ENCODE measurements at places on chromosomes 4 and X.

DNA sequence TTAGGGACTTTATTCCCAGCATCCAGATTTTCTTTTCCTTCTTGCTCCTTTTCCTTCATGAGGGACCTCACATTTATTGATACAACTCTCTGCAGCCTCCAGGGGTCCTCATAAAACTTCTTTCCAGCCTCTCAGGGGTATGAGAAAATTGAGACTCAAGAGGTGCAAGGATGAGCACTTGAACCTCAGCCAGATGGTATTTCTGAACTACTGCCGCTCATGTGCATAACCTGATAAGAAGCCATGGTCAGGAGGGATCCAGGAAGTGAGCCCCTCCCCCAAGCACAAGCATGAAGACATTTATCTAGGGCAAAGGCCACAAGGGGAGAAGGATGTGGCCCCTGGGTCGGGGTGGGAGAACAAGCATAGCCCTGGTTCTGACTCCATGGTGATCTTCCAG lies 73.3 kb downstream of the TSPAN7 start:
- no peak for DNase-seq

DNA sequence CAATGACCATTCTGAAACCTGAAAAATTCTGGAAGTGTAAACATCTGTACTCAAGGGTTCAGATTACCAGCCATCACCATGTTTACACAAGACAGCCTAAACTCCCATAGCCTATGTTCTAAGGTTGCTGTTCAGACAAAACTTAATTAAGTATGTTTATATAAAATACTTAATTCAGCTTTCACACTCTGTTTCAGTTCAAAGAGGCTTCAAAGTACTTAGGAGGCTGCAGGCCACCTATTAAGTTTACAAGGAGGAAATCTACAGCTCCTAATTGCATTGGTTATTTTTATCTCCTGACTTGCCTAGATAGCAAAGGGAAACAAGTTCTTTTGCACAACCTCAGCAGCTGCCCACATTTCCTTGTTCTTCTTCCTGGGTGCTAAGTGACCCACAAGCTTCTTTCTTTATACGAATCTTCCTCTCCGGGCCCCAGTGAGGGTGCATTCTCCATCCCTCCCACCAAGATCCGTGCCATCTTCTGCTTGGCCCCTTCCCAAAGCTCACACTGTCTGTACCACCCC lies 2.0 kb downstream of the GAK start:
- DNase-seq, result no peak

DNA sequence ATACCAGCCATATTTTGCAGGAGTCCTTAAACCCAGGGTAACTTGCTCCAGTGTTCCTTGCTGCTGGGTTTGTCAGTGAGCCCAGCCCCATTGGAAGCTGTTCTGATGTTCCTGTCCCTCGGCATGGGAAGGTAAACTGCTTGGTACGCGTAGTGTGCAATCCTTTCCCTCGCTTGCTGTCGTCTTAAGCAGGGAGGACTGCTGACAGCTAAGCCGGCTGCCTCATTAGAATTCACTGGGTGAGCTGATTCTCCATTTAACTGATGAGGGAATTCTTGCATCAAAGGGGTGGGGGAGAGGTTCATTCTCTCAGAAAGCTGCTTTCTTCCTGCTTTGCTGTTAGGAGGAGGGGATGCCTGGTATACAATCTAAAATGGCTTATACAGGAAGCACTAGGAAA lies 164.6 kb downstream of the MID1IP1 start:
- DNase-seq, result no peak

DNA sequence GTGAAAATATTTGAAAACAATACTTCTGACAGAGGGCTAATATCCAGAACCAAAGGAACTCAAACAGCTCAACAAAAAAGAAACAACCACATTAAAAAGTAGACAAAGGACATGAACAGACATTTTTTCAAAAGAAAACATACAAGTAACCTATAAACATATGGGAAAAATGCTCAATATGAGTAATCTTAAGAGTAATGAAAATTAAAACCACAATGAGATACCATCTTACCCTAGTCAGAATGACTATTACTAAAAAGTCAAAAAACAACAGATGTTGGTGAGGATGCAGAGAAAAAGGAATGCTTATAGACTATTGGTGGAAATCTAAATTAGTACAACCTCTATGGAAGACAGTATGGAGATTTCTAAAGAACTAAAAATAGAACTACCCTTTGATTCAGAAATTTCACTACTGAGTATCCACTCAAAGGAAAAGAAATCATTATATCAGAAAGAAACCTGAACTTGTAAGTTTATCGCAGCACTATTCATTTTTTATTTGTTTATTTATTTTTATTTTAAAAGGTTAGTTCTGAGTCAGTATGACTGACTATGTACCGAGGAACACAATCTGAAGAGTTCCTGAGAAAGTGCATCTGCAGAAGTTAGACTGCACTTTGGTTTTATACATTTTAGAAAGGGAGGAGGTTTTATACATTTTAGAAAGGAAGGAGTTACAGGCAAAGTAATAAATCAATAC lies 231.3 kb downstream of the INPP4B start:
- no peak for DNase-seq

- no peak for DNase-seq
These were observed 86.1 kb downstream of the BMP3 start for GRCh38 chr4:81116566-81116965.

GRCh38 chrX:132127743-132128142 lies at the start of gene FRMD7:
TSS of gene FRMD7 (minus strand) at chrX:132128020. CDS start at chrX:132127844, 176 bp downstream.
- no peak for DNase-seq

- no peak for DNase-seq
These were observed 11.7 kb upstream of the RAB40A start for GRCh38 chrX:103531002-103531401.

DNA sequence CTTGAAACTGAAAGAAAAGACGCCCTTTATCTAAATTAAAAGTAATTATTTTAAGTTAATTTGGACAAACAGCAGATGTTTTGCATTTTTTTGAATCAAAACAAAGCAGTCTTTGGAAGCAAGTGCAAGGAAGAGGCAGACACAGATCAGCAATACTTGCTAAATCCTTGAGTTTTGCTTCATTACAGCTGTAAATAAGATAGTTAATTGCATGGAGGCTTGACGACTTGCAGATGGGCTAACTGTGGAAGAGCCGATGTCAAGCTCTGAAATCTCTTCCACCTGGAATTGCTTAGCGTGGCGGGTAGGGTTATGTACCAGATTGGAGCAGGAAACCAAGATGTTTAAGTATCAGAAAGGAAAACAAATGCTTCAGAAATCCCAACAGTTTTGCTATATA lies 148.8 kb downstream of the POLA1 start:
- no peak for DNase-seq

DNA sequence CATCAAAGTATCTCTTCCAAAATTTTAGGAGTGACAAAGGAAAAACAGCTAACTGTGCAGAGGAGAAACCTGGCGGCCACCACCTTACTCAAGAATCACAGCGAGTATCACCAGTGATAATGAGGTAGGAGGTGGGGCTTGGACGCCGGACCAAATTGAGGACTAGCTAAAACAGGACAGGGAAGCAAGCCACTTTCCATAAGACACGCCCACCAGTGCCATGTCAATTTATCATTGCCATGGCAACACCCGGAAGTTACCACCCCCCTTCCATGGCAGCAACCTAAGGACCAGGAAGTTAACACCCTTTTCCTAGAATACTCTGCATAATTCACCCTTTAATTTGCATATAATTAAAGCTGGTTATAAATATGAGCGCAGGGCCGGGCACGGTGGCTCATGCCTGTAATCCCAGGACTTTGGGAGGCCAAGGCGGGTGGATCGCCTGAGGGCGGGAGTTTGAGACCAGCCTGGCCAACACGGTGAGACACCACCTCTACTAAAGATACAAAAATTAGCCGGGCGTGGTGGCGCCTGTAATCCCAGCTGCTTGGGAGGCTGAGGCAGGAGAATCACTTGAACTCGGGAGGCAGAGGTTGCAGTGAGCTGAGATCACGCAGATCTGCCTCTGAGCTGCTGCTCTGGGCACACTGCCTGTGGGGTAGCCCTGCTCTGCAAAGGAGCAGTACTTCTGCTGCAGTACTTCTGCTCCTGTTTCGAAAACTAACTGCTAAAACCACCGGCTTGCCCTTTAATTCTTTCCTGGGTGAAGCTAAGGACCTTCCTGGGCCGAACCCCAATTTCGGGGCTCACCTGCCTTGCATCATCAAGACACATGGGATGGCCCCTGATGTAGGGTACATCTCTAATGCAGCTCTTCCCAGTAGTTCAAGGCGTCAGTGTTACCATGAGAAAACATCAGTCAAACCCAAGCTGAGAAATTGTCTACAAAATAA lies 116.7 kb downstream of the HMX1 start:
- no peak for DNase-seq

DNA sequence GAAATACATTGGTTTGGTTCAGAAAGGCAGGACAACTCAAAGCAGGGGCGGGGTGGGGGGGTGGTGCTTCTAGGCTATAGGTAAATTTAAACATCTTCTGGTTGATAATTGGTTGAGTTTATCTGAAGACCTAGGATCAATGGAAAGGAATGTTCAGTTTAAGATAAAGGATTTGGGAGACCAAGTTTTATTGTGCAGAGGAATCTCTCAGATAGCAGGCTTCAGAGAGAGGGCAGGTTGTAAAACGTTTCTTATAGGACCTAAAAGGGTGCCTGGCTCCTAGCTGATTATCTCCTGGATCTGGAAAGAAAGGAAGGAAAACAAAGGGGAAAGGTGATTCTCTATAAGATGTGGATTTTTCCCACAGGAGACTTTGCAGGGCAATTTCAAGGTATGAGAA lies 94.0 kb downstream of the TMEM47 start:
- no peak for DNase-seq

DNA sequence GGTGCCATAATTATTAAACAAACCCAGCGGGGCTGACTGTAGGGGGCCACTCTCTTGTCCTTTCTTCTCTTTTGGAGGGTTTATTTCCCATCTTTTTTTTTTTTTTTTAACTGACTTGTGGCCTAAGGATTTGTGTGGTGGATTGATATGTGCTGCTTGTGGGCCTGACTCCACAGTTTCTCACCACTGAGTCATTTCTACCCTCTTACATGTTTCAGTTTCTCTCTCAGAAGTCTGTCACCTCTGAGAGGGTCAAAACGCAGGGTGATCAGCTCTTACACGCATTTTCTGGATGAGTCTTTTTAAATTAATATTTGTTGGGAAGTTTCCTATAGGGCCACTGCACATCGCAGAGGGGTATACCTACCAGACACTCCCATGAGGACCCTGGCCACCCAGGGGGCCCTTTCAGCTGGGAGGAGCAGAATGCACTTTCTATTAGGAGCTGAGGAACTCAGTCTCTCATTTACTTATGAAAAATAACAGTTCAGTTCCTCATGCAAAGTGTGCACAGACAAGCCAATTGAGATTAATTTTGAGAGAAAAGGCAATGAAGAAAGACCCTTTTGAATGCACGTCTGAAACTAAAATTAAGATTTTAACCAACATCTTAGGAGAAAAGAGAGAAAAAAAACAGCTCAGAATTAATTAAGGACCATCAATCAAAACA lies 407.9 kb downstream of the TECRL start:
- DNase-seq, result no peak

GRCh38 chr4:675980-676870 lies 1.9 kb downstream of the MYL5 start:
- DNase-seq, result no peak

GRCh38 chrX:104084063-104084462 lies 8.0 kb upstream of the TMSB15C start:
- DNase-seq, result no peak

GRCh38 chr4:63578383-63578782 lies 830.9 kb downstream of the TECRL start:
- DNase-seq, result no peak

DNA sequence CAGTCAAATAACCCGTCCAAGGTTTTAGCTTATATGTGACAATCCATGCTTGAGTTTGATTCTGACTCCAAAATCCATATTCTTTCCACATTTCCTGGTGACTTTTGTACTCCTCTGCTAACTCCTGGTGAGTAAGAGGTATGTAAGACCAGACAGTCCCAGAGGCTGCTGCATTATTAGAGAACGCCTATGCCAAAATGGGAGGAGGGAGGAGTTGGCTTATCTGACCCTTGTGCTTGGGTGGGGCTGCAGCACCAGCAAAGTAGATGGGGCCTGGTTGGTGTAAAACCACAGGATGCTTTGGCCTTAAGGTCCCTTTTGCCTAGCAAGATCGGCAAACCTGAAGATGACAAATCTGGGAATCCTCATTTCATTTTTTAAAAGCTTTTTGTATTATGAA lies 9.1 kb upstream of the RNF212 start:
- DNase-seq, result no peak

DNA sequence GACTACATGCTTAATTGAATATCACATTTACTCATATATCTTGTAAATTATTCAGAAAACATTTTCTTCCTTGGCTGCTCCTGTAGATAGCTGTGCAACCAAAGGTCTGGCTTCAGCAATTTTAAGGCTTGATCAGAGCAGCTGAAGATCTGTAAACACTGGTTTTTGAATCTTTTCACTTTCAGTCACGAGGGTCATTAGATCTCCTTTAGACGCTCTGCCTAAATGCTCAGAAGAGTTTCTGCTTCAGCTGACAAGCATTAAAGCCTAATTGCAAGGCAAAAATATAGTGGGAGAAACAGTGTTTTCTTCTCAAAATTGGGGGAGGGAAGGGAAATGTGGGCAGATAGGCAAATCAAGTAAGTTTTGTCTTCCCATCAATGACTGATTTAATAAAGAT lies 25.7 kb downstream of the TRPC5 start:
- DNase-seq, result no peak

GRCh38 chr4:58776627-58777026 lies 1666.4 kb upstream of the IGFBP7 start:
- no peak for DNase-seq

DNA sequence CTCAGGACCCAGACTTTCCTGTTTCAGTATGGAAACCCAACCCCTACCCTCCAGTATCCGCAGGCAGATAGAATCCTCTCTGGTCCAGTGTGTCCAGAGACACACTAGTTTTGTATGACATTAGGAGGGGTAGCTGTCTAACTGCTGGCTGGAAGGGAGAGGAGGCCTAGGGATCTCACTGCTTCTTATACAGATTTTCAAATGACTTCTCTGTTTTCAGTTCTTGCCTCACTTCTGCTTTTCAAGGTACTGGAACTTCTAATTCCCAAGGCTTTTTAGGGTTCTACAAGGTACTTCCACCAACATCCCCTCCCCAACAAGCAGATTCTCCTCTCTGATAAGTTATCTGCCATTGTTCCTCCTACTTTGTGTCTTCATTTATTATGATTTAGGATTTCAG lies 6.1 kb downstream of the SGCB start:
- no peak for DNase-seq

GRCh38 chr4:98599617-98600205 lies 58.7 kb downstream of the TSPAN5 start:
- DNase-seq, result no peak

DNA sequence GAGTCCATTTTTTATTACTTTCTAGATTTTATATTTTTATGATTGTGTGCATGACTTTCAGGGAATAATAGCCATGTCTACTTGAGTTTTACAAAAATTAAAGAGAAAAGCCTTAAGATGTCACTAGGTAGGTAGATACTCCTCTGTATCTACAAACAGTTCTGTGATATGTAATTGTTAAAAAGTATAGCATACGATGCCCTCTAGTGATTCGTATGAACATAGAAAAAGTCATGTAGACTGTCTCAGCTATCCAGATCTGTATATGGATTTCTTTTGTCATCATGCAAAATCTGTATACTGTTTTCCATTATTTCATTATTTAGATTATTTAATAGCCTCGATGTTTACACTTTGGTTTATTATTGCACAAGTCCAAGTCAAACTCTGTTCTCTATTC lies 856.6 kb downstream of the CENPC start:
- DNase-seq, result no peak
